ENCODE measurements at places on chromosomes 6 and 20.

- DNase-seq, result no peak
These were observed 6.0 kb upstream of the LKAAEAR1 start for GRCh38 chr20:64090165-64090564.

DNA sequence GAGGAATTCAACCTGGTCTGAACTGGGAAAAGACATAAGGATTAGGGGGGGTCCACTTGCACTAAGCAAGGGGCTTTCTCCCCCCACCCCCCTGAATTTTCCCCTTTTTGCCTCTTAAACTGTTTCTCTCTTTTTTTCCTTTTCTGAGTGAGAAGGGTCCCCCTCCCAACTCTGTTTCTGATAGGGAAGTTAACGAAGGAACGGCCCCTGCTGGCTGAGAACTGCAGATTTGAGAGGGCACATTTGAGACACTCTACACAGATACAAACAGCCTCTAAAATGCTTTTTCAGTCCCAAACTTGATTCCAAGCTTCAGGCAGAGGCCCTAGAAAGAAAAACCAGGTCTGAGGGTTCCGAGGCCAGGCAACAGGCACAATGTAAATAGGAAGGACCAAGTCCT, 91.7 kb downstream of the JARID2 start:
- DNase-seq, result no peak

DNA sequence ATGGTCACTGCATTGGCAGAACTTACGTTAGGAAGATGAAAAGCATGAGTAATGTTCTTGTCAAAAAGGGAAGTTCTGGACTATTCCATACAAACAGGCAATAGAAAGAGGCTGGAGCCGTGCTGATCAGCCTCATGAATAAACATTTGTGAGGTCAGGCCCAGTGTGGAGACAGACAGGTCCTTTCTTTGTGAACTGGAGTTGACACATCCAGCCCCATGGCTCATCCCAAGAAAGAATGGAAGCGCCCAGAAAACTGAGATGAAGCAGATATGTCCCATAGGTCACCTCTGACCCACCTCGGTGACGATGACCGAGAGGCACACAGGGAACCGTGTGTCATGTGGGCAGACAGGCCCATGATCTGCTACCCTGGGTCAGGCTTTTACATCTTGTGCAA, 276.0 kb upstream of the SGK1 start:
- DNase-seq, result no peak

DNA sequence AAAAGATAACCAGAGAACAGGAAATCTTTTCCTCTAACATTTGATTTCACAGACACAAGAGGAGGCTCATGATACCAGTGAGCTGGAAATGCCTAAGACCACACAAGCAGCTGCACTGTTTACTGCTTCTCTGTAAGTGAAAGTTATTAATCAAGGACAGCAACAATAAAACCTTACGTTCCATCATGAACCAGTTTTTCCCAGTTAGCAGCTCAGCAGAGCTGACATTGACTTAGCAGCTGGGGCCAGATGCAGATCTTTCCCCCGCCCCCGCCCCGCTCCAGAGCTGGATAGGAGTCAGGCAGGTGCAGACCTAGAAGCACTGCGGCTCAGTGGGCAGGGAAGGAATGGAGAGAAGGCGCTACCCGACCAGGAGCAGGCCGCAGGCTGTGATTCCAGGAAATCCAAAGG, 275.2 kb downstream of the GMDS start:
- no peak for DNase-seq

- no peak for DNase-seq
These were observed 497 bp downstream of the BMP7 start for GRCh38 chr20:57265997-57266290.

DNA sequence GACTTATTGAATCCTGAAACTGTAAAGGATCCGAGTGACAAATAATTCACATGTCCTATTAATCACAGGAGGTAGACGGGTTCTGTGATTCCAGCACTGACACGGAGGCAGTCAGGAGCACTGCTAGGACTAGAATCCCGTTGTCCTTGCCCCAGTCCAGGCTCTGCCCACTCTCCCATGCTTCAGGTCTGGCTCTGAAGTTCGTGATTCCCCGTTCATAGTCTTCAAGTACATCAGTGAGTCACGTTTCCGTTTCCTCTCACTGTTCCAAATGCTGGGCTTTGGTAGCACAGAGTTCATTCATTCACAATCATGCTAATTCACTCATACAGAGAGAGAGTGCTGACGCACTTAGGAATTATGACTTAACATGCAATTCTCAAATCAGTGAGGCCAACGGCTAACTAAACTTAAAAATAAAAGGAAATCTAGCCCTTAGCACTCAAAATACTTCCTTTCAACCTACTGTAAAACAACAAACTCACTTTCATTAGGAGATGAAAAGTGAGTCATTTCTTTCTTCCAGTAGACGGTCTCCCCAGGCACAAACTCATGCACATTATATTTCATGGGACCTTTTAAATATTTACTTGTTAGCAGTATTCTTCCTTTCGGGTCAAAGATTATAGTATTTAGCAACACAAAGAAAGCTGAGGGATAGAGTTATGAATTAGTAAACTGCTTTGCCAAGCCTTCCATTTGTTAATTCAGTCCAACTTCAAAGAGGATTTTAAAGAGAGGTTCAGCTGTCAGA, 94.0 kb upstream of the NHSL1 start:
- DNase-seq, result peak; percentile 87

DNA sequence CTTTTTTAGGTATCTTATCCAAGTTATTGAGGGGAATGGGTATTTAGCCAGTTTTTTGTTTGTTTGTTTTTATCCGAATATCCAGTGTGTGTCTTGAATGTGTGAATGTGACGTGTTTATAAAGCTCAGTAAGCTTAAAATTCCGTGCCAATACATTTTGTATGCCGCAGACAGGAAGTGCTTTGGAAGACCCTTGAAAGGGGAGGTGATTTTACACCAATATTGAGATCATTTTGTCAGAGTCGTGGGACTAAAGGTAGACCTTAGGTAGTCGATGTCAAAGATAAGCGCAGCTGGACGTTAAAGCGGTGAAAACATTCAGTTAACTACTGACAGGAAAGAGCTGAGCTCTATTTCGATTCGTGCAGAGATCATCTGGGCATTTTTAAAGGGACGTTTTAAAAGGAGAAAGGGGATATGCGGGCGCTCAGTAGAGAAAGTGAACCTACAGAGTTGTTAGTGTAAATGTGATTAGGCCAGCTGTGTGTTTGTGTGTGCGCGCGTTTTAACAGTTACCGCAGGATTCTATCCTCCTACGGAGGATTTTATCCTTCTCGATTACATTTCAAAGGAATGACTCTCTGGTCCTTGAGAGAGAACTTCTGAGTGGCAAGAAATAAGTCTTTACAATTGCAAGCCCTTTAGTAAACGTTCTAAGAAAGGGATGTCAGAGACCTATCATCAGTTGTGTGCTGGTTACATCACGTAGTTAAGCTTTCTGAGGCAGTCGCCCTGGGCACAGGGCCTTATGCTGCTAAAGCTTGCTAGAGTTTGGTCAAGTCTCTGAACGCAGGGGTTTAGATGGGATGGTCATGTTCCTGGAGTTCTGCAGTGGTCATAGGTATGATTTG, 625 bp upstream of the ECHDC1 start:
- peak; percentile 22 for DNase-seq

DNA sequence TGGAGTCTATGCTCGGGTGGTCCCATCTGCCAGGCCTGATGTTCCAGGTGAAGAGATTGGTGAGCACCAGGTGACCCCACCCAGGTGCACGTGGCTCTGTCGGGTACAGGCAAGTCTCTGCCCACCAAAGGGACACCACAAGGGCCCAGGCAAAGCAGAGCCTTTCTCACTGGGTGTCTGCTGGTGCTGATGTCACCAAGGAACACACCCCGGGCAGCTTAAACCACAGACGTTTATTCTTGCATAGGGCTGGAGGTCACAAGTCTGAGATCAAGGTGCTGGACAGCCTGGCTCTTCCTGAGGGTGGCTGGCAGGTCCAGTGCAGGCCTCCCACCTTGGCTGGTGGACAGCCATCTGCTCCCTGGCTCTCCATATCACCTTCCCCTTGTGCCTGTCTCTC, 100.7 kb upstream of the CD93 start:
- no peak for DNase-seq

DNA sequence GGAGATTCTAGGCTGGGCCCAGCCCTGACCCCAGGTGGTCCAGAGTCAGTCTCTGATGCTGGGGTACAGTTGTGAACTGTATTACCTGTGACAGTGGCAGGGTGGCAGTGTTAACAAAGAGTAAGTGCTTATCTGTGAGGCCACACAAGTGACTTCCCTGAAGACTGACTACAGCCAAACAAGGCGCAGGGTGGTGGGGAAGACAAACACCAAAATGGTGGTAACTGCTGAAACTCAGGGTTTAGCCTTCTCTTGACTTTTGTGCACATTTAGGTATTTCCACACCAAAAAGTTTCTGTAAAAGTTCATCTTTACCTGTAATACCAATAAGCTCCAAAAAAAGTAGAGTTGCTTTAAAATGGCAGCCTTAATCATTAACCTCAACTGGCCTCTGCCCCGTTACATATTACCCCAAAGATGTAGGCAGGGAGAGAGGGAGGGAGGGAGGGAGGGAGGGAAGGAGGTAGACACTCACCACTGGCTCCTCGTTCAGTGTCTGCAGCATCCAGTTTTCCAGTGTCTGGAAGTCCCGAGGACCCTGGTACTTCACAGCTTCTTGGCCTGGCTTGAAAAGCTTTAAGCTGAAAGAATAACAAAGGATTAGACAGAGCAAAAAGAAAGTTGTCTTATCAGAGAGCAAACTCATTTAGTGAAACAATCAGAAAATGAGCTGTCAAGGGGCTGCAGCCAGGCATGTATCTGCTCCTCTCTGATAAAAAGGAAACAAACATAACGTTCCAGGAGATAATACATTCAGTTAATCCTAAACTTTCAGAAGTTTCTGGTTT, 11.3 kb downstream of the TXNDC5 start:
- DNase-seq, result no peak

DNA sequence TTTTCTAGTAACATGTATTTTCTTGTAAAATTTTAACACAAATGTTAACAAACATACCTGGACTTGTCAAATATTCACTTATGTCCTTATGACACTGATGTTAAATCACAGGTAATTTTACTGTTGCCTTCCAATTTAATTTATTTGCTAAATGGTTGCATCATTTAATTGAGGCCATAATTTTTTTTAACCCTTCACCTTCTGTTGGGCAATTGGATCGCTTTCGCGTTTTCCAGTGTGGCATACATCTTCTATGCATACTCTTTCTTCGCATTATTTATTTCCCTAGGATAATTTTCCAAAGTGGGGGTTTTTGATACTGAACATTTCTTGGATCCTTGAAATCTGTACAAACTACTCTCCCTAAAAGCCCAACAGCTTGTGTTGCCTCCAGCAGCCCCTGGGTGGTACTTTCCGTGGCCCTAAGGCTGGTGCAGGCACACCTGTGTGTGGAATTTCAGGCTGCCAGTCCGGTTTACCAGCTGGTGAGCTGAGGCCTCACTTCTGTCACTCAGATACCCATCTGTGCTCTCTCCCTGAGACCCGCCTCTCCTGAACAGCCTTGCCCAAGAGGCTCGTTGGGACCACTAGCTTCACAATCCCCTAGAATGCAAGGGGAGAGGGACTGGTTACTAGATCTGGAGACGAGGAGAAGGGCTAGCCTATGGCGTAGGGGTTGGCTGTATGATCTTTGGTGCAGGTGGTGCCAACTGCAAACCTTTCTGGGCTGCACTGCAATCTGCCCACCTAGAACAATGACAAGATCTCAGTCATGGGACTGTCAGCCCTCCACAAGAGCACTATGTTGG, 11.2 kb upstream of the C20orf144 start:
- DNase-seq, result no peak

DNA sequence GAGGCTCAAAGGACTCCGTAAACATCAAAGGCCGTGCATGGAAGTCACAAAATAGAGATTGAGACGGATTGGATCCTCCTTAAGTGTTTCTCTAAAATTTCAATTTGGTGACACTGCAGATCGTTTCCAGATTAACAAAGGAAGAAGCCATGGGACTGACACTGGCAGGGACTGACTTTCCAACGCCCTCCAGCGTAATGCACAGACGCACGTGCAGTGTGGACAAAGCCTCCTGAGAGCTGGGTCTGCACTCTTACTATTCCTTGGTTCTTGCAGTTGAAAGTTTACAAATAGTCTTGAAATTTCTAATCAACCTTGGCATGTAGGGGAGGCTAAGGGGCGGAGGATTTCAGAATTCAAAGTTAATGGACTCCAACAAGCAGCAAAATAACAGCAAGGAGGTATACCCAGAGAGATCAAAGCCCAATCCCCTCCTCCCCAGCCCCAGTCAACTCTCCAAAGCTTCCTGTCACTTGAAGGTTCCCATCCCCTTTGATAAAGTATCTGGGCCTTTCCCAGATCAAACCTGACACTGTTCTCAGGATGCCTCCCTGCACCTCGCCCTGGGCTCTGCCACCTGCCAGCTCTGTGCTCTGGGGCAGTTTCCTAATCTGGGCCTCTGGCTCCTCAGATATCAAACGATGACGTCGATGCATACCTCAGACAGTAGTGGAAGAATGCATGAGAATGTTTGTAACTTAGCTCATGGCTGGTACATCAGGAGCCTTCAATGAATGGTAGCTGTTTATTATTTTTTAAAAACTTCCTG, 106.5 kb upstream of the TRAF3IP2 start:
- DNase-seq, result no peak

- DNase-seq, result no peak
These were observed 11.4 kb upstream of the TSPYL4 start for GRCh38 chr6:116265041-116265829.

- no peak for DNase-seq
These were observed 65.6 kb downstream of the PLG start for GRCh38 chr6:160767647-160768019.

- no peak for DNase-seq
These were observed 22.5 kb upstream of the HFE start for GRCh38 chr6:26064619-26065257.

DNA sequence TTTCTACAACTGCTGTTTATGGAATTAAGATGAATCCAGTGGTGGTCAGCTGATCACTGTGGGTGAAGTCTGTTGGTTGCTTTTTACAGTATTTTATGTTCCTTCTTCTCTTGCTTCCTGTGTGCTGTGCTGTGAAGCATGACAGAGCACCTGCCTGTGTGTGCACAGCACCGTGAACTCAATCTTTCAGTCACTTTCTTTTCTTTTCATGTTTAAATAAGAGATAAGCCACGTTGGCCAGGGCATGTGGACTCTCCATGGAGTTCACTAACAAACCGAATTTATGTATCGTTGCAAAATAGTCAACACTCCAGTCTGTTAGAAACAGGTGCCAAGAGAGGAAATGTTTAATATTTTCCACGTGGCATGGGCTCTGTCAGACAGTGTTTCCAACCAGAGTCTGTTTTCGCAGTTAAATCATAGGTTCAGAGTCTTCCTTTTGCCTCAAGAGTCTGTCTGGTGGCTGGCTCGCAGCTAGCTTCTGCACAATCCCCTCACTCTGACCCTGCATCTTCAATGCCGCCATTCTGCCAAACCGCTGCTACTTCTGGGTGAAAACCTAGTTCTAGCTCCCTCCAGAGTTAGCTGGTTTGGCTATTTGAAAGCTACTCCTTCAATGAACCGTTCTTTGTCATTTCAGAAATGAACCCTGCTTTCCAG, 73.2 kb downstream of the QRSL1 start:
- DNase-seq, result no peak
